ENCODE measurements at places on chromosomes 5 and 9.
A peak's percentile ranks its signal among the peaks of the same experiment; 100 is the strongest.

- no peak for DNase-seq
Observed at GRCh38 chr5:158246661-158247060, 387.7 kb upstream of the CLINT1 start.

- no peak for DNase-seq
Observed at GRCh38 chr5:10695759-10696543, 65.1 kb downstream of the DAP start.

DNA sequence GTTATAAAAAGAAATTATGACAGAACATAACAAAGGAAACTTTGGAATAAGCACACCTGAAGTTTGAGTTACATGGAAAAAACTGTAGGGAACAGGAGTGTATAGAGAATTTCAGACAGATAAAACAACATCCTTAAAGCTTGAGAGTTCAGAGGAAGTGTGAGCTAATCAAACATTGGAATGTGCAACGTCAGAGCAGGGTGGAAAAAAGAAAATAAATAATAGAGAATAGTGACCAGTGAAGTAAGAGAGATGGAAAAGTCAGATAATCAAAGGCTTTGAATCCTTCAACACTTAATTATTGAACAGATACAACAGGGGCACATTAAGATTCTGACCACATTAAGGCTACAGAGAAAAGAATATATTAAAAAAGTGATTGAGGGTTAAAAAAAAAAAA lies 128.5 kb upstream of the CDH10 start:
- no peak for DNase-seq

GRCh38 chr5:3833566-3833965 lies 237.9 kb downstream of the IRX1 start:
- DNase-seq: no peak

GRCh38 chr9:14907360-14907685 lies 2.9 kb downstream of the FREM1 start:
- no peak for DNase-seq

DNA sequence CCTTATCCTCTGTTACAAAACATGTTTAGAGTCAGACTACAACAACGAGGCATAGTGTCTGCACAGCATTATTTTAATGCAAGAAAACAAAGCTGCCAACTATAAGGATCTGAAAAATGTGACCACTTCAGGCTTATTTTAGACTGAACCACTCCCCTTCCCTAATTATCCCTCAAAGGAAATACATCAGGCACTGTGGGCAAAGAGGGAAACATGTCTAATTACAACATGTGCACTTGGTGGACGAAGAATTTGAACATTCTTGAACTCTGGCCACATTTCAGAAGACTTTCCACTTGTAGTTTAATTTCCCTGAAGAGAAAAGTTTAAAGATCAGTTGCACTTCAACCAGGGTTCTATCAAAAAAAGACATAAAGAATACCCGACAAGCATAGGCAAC lies 3.8 kb downstream of the MTMR12 start:
- no peak for DNase-seq

DNA sequence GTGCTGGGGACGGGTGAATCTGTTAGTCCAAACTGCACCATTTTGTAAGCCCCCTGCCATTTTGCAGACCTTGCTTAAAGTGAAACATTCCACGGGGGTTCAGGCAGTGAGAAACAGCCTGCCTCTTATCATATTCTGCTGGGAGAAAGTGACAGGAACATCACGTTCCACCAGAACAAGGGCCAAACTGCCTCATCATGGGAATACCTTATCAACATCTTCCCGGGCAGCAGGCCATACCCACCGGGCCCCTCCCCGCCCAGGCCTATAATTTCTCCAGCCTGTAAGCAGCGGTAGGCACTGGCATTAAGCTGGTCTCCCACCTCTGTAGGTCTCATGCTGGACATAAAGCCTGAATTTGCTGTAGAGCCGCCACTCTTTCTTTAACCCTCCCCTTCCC lies 1.5 kb upstream of the CFAP77 start:
- no peak for DNase-seq

- no peak for DNase-seq
Observed at GRCh38 chr5:143222287-143223231, 180.9 kb downstream of the NR3C1 start.

DNA sequence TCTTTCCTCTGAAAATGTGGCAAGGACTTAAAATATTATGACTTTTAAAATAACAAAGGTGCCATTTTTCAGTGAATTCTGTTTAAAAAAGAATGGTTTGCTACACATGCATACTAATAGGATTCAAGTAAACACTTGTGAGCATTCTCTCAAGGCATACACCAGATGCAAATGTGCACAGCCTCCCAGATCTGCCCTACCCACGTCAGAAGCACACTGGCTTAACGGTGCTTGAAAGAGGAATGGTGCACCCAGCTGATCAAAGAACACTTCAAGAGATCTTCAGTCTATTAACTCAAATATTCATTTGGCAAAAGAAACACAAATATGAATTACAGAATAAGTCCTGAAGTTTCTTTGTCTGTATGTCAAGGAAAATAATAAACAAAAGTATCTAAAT lies 15.8 kb downstream of the GABRB2 start:
- DNase-seq: no peak

- no peak for DNase-seq
Observed at GRCh38 chr5:68953231-68953874, 140.5 kb upstream of the SLC30A5 start.

DNA sequence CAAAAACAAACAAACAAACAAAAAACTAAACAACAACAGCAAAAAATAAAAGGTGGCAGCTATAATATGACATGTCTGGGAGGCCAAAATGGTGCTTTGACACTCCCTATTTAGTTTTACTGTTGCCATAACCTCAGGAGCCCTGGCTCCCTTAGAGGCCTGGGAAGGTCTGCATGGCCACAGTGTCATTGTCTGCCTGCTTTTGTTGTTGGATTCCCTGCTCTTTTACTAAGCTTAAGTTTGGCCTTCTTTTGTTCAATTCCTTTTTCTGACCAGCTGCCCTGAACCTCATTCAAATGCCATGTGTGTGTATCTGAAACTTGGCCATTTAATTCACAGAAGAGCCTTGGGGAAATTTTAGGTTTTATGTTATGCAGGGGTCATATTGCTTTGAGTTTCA lies 458.2 kb downstream of the TMEM232 start:
- no peak for DNase-seq

- DNase-seq: no peak
Observed at GRCh38 chr5:112713206-112713605, 24.5 kb upstream of the APC start.

GRCh38 chr5:141478321-141478945 lies 2.7 kb downstream of the PCDHGC3 start:
- DNase-seq: no peak

DNA sequence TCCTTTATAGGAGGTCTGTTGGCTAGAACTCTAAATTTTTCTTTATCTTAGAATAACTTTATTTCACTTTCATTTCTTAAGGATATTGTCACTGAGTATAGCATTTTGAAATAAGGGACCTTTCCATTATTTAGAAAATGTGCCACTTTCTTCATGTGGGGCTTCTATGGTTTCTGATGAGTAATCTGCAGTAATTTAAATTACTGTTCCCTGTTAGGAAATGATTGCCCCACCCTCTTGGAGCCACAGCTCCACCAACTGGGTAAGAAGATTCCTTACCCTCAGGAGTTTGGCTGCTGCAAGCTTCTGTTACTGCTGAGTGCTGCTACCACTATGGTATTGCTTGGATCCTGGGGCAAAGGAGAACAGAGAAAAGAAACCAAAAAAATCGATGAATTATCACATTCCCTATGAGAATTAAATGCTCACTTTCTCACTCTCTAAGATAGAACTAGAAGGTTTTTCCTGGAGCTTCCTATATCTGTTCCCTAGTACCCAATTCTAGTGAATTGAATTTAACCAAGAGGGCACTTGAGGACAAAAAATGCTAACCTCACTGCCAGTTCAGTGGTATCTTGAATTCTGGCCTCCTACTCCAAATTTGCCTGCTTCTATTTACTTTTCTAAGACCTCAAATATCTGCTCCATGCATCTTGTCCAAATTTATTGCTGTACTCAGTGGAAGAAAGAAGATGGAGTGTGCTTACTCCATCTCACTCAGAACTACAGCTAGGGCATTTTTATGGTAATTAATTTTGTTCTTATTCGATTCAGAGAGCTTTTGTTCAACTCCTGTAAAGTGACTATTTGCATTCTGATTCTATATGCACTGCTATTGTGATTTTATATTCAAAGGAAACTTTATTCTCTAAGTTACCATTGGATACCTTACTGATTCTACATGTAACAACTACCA lies 2111.3 kb downstream of the MAT2B start:
- no peak for DNase-seq

DNA sequence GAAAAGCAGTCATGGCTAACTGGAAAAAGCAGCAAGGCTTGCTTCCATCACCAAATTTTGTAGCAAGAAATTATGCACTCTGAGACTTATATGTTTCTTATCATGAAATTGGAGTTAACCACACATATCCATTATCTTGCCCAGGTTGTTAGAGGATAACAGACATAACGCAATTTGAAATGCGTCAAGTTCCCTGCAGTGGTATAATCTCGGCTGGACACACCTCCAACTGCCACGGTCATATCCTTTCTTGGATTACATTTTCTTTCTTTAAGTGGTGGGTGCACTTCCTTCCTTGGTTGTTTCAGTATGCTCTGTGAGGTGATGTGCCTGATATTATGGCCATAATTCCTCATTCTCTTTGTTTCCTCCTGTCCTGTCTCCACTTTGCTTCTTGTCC lies 695.0 kb upstream of the DMAC1 start:
- no peak for DNase-seq

GRCh38 chr9:87213948-87214347 lies 266.6 kb upstream of the GAS1 start:
- DNase-seq: peak; percentile 73

DNA sequence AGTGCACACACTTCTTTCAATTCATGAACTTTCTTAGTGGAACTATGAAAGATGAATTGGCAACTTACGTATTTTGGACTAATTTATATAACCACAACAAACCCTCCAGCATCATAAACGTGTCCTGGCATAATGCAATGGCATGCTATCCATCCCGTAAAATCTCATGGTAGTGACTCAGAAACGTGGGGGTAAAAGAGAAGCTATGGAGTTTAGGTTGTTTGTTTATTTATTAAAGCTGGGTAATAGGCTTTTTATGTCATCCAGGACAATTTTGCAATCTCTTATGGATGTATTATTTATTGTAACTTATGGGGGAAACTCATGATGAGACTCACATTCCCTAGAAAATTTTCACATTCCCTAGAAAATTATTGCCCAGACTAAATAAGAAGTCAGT lies 106.3 kb downstream of the GDA start:
- no peak for DNase-seq

DNA sequence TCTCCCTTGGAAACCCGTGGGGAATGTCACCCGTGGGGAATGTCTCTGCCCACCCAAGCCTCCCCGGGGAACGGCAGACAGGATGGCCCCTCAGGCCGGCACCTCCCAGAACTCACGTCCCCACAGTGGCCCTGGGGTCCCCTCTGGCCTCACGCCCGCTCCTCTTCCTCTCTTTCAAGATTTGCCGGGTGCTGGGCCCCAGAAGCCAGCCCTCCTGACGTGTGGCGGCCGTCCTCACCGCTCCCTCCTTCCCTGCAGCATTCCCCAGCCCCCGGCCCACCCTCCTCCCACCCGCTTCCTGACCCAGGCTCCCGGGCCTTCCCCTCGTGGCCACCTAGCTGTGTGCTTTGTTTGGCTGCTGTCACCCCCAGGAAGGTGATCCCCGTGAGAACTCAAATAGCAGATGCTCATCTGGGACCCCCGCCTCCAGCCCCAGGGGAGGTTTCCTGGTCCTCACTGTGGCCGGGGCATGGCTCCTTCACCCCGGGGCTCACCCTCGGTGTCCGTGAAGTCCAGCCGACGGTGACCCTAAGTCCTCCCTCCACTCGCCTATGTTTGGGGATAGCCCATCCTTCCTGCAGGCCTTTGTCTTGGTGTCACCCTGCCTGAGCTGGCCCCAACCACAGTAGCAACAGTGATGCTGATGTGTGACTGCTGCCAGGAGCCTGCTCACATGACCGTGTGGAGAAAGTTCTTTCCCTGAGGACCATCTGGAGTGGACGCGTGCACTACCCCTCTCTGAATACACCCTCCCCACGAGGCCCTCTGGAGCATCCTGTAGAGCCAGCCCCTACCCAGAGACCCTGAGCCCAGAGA lies 163.3 kb upstream of the IER5L start:
- no peak for DNase-seq

DNA sequence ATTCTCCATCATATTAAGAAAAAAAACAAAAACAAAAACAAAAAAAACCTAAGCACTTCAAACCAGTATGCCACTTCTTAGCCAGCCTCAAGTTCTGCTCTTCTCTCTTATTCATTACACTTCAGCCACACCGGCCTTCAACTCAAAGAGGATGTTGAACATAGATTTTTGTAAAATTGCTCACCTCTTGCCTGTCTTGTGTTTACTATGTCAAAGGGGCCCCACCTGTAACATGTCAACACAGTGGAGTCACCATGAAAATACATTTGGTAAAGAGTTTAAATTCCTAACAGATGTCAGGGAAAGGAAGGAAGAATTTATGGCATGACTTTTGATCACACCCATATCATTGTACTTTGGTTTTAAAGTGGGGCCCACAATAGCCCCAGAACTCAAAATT lies 121.1 kb upstream of the GHR start:
- DNase-seq: no peak

DNA sequence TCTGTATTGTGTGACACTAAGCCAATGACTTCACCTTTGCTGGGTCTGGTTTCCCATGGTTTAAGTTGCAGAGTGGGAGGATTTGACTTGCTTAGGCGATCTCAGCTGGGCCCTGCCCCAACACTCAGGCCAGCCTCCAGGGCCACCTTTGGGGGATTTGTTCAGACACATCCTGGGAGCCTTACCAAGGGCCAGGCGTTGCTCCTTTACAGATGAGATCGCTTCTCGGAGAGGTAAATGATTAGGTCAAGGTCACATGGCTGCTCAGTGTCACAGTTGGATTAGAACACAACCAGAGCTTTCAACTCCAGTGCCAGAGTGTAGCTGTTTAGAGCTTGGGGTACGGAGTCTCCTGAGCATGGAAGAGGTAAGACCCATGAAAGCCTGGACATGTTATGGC lies 57.5 kb downstream of the COL27A1 start:
- DNase-seq: no peak

- DNase-seq: peak; percentile 22
Observed at GRCh38 chr5:135344349-135344748, 54.7 kb downstream of the MACROH2A1 start.

DNA sequence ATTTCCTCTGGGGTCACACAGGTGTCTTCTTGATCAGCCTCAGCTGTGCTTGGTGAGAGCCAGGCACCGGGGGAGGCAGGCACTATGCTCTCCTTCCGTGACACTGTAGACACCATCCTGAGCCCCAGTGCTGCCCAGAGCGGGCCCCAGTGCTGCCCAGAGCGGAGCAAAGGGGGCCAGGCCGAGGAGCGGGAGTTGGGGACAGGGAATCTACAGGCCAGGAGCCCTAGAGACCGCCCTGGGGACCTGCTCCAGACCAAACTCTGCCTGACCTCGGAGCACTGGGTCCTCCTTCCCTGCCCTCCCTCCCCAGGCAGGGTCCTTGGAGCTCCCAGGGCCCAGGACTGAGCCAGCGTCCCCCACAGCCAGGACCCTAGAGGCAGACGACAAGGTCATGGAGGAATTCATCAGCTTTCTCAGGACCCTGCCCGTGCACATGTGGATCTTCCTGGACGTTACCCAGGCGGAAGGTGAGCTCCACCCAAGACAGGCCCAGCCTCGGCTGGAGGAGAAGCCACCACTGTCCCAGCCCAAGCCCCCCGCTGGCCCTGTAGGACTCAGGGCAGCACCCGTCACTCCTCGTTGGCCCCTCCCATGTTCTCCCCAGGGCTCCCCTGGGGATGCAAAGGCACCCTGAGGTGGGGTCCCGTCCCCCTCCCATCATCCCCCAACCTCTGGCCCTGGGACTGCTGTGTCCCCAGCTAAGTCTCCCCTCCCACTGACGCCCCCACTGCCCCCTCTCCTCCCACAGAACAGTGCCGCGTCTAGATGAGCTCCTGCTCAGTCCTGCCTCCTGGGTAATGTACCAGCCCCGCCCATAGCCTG lies 30.2 kb downstream of the PAEP start:
- no peak for DNase-seq

Measured in brain microvascular endothelial cell (primary cell).